ENCODE measurements at places on chromosomes 6 and 20.
A peak's percentile ranks its signal among the peaks of the same experiment; 100 is the strongest.

GRCh38 chr20:50475681-50476292, 34.4 kb upstream of the PTPN1 start:
- no peak for DNase-seq

- DNase-seq = peak; percentile 7
Observed at GRCh38 chr20:667351-668034, 8.1 kb downstream of the SCRT2 start.

DNA sequence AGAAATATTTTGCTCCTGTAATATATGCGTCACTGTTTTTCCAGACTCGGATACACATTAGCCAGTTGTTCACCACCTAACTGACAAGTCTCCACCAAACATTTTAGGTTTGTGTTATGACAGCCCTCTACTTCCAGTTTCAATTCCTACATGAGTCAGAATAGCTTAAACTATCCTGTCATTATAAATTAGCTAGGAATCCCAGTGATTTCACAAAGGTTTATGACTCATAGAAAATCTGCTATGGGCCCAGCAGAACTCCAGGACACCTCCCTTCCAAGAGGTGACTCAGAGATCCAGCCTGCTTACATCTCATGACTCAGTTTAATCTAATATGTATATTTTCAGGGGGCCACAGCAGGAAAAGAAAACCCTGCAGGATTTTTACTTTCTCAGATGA, 17.4 kb upstream of the PLCB4 start:
- no peak for DNase-seq

GRCh38 chr6:36660771-36661471, 17.6 kb upstream of the CDKN1A start:
- DNase-seq = no peak

- no peak for DNase-seq
Observed at GRCh38 chr20:11808841-11809240, 108.9 kb upstream of the BTBD3 start.

- no peak for DNase-seq
Observed at GRCh38 chr6:150883521-150883920, 18.0 kb downstream of the MTHFD1L start.

DNA sequence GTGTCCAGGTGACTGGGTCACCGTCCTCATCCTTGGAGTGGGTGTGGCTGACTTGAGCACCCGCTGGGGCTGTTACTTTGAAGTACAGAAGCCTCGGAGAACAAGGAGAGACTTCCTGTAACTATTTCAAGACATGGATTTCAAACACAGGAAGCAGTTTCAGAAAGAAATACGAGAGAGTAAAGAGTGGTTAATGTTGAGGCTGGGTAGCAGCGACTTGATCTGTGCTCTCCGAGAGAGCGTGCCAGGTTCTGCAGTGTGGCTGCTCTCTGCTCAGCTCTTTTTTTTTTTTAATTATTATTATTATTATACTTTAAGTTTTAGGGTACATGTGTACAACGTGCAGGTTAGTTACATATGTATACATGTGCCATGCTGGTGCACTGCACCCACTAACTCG, 17.5 kb upstream of the EFCAB8 start:
- DNase-seq = no peak

DNA sequence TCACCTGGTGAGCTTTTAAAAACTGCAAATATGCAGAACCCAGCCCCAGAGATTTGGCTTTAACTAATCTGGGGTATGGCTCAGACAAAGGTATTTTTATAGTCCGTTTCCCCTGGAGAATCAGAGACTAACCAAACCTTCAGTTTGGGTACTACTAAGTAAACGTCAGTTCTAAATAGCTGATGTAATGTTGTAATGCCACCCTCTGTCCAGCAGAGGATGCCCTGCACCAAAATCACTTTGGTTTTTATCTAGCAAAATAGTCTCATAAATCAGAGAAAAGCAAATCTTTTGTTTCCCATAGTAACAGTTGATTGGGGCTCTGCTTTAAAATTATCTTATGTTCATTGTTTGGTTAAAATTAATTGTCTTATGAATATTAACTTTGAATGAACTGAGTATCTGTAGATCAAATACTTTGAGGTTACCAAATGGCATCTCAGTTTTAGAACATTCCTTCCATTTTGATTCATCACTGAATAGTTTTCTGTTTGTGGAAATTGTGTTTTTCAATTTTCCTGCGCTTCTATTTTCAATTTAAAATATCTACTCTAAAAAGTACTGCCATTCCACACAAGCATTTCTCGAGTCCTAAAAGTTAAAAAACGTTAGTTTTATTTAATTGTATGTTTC, 278.3 kb upstream of the PLCB4 start:
- no peak for DNase-seq

DNA sequence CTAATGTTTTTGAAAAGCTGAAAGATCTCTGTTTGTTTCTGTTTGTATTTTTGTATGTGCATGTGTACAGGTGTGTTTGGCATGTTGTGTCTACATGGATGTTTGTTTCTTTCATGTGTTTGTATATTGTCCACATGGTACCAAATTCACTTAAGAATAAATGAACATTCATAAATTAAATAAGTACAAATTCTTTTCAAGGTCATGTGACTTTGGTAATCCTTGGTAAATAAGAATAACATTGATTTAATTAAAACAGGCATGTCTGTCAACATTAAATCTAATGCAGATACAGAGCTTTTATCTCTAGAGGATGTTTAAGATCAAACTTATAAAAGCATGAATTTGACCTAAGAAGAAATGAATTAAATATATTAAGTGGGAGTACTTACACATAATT, 219.8 kb upstream of the EPHA7 start:
- no peak for DNase-seq

DNA sequence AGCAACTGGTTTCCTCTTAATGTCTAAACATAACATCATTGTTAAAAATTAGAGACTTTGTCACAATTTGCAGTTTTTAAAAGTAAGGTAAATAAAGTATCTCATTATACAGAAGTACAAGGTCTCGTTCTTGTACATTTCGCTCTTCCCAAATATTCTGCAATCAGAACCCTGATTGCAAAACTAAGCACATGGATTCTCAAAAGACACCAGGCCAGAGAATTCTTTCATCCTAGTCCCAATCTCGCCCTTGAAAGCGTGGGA, 355 bp upstream of the AKAP7 start:
- no peak for DNase-seq

DNA sequence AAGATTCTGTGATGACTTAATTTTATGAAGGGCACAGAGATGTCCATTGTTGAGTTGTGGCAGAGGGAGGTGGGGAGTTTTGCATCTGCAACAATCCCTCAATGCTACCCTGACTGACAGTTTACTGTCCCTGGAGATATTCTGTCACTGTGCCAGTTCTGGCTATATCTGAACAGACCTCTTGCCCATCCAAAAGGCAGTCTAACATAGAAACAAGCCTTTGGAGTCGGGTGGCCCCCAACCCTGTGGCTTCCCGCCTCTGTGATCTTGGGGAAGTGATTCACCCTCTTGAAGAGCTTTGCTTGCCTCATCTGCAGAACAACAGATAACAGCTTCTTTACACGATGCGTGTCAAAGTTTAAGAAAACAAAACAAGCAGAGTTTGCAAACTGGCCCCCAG, 3.8 kb upstream of the E2F1 start:
- peak; percentile 47 for DNase-seq

DNA sequence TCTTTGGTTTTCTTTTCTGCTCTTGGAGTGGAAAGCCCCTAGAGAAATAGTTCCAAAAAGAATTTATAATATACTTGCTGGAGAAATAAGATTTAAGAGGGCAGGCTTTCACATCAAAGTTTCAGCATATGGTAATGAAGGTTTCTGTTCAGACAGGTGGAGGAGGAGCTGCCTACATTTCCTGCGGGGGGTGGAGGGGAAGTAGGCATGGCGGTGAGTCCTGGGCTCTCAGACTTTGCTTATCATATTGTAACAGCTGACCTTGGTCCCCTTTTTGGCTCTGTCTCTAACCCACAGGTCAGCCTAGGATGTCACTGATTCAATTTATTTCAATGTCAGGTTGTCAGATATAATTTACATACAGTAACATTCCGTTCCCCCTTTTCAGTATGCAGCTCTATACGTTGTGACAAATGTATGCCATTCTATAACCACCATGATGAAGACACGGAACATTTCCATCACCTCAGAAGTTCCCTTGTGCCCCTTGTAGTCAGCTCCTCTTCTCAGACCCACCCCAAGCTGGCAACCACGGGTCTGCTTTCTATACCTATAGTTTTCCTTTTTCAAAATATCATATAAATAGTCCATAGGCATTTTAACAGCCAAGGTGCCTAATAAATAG, 77.6 kb upstream of the GGTLC1 start:
- peak; percentile 34 for DNase-seq

- no peak for DNase-seq
Observed at GRCh38 chr6:126608681-126609080, 268.8 kb downstream of the CENPW start.

- DNase-seq = no peak
Observed at GRCh38 chr20:63054681-63055240, 48.0 kb upstream of the BHLHE23 start.
